ENCODE measurements at places on chromosomes 7 and 10. TPM values are rescaled to one million over a fixed set of nuclear protein-coding genes. Genes with fewer than 3 reads are reported as not detected.

GRCh38 chr10:72648301-72648700 is 22.4 kb upstream of the MICU1 start:
- H3K4me3 ChIP-seq, result no peak overlapping the region
- no peak overlapping the region for H3K27ac ChIP-seq
- no peaks in the 10 kb centered on the region for H3K36me3 ChIP-seq

- H3K27ac ChIP-seq, result no peak overlapping the region
- H3K27me3 ChIP-seq, result no peaks in the 10 kb centered on the region
- H3K4me3 ChIP-seq, result no peak overlapping the region
Measured at GRCh38 chr10:7971949-7972348, 82.5 kb upstream of the GATA3 start.

DNA sequence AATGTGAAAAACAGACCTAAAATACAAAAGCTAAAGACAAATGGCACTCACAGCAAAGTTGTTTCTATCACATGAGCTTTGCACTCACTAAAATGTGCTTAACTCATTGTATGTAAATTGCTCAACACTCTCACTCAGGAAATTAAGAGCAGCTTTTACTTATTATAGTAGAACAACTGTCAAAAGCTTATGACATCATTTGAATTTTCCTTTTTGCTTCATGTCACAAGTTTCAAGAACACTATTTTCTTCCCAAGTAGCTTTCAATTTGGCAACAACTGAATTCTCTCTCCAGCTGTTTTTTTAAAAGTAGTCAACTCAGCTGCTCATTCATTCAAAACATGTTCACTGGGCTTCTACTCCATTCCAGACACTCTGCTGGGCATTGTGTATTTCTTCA is 46.9 kb downstream of the ATE1 start:
- no peak for DNase-seq
- H3K27ac ChIP-seq, result no peak overlapping the region
- H3K4me1 ChIP-seq, result no peaks in the 10 kb centered on the region
- H3K27me3 ChIP-seq, result no peaks in the 10 kb centered on the region

DNA sequence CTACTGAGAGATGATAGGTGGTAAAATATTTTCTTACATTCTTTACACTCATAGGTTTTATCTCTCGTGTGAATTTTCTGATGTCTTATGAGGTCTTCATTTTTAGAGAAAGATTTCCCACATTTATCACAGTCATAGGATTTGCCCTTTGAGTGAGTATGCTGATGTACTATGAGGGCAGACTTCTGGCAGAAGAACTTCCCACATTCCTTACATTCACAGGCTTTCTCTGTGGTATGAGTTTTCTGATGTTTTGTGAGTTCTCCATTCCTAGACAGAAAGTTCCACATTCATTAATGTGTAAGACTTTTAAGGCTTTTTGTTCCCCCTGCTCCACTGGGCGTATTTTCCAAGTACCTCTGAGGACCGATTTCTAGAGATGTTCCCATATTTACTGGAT is 23.5 kb downstream of the ZNF25 start:
- no peak overlapping the region for H3K27ac ChIP-seq
- H3K4me3 ChIP-seq, result no peak overlapping the region
- no peaks in the 10 kb centered on the region for H3K4me1 ChIP-seq

DNA sequence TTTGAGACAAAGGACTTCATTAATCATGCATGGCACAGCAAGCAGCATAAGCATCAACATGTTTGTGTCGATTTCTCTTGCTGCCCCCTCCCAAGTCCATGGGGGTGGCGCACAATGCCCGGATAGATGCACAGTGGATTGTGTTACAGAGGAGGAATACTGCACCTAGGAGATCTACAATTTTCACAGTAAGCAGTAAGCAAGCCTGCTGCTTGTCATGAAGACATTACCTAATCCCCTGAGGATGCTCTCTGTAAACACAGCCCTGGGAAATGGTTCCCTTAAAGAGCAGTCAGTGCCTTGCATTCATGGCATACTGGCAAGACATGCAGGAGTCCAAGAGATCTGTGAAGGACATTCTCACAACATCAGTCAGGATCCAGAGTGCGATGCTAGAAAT is 137.7 kb downstream of the ETV1 start:
- no peak overlapping the region for H3K27ac ChIP-seq
- DNase-seq, result no peak
- H3K4me3 ChIP-seq, result no peak overlapping the region
- no peaks in the 10 kb centered on the region for H3K27me3 ChIP-seq
- no peaks in the 10 kb centered on the region for H3K36me3 ChIP-seq
- H3K4me1 ChIP-seq, result no peaks in the 10 kb centered on the region

GRCh38 chr7:149353739-149354504 is 91.9 kb downstream of the ZNF783 start:
- H3K27me3 ChIP-seq, result no peaks in the 10 kb centered on the region
- no peak overlapping the region for H3K27ac ChIP-seq
- no peaks in the 10 kb centered on the region for H3K4me1 ChIP-seq
- no peak for DNase-seq

DNA sequence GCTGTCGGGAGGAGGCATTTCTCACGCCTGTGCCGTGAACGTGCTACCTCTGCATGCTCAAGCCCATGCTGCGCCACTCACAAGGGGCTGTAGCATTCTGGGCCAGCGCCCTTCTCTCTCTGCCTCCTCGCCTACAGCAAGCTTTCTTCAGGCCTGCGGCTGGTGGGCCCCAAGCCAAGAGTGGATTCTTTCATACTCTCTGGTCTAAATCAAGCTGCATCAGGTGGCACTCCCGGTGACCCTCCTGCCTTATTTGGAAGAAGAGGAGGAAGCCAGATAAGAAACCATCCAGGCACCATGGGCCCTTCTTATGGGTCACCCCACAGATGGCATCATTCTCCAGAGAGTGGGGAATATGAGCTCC is 86.7 kb upstream of the DUSP5 start:
- H3K36me3 ChIP-seq, result no peaks in the 10 kb centered on the region
- H3K4me3 ChIP-seq, result no peak overlapping the region
- no peak for DNase-seq
- no peaks in the 10 kb centered on the region for H3K27me3 ChIP-seq
- H3K4me1 ChIP-seq, result peaks cover 14% of the 10 kb centered on the region
- H3K27ac ChIP-seq, result no peak overlapping the region

Gene NUTM2D
- total RNA-seq, result 5.1 TPM

Gene MRM2
- 23.7 TPM for total RNA-seq

Gene SPDYE2
- not detected for total RNA-seq

Gene TRIM50
- total RNA-seq, result 0.20 TPM

Measured in upper lobe of right lung (tissue), 1 donor.